CD4-positive, alpha-beta T cell treated with Interleukin-17A for 1 hour (primary cell): ENCODE measurements at places on chromosomes 7 and 10.
A peak's percentile ranks its signal among the peaks of the same experiment; 100 is the strongest.

DNA sequence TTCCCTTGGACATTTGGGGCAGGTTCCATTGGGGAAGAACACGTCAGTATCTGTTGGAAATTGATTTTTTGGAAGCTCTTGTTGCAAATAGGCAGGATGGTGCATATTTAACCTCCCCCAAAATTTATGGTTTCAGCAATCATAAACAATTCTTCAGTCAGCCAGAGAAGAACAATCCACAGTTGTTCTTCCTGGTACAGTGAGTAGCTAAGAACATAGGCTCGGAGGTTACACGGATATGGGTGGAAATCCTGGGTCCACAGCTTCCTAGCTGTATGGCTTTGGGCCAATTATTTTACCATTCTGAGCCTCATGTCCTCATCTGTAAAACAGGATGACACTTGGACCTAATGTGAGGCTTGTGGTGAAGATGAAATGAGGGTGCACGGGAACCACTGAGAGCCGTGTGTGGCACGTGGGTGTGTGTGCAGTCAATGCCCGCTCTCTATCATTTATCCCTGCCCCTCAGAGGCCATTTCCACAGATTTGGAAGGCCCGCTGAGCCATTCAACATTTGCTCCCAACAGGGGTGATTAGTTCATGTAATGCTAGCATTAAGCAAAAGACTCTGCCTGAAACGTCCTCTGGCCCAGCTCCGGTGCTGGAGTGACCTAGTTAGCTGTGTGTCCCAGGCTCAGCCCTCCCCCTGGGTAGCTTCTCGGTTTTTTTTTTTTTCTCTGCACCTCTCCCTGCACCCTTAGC lies 9.7 kb downstream of the CAMK1D start:
- DNase-seq, result no peak

DNA sequence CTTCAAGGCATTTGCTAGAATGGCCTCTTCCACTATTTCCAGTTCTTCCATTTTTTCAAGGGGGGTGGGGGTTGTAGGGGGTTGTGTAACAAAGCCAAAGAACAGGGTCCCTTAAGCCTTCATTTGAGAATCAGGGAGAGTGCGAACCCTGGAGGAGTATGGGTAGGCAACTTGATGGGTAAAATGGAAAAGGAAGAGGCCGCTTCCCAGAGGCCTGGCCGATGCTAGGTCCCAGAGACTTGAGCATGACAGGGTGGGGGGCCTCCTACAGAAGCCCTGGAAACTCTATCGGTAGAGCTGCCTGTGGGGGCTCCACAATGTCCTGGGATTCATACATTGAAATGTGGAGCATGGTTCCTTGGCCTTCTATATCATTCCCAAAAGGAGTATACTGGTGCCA lies 9.1 kb upstream of the HOXA13 start:
- no peak for DNase-seq

GRCh38 chr7:18345641-18346234 lies 149.8 kb upstream of the HDAC9 start:
- peak; percentile 45 for DNase-seq

DNA sequence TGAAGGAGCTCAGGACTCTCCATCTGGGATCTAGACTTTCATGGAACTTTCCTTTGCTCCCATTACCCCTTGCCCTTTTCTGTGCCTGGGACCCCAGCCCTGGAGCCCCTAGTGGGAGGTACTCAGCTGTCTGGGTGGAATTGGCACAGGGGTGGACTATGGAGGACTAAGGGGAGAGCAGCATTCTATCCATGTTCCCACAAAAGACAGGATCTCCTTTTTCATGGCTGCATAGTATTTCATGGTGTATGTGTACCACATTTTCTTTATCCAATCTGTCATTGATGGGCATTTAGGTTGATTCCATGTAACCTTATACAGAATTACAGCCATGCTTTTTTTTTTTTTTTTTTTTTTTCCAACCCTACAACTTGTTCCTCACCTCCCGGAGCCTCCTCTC lies 89.1 kb downstream of the GALNT17 start:
- no peak for DNase-seq

- DNase-seq, result no peak
These were observed 565.5 kb downstream of the PARD3 start for GRCh38 chr10:34249634-34250033.

DNA sequence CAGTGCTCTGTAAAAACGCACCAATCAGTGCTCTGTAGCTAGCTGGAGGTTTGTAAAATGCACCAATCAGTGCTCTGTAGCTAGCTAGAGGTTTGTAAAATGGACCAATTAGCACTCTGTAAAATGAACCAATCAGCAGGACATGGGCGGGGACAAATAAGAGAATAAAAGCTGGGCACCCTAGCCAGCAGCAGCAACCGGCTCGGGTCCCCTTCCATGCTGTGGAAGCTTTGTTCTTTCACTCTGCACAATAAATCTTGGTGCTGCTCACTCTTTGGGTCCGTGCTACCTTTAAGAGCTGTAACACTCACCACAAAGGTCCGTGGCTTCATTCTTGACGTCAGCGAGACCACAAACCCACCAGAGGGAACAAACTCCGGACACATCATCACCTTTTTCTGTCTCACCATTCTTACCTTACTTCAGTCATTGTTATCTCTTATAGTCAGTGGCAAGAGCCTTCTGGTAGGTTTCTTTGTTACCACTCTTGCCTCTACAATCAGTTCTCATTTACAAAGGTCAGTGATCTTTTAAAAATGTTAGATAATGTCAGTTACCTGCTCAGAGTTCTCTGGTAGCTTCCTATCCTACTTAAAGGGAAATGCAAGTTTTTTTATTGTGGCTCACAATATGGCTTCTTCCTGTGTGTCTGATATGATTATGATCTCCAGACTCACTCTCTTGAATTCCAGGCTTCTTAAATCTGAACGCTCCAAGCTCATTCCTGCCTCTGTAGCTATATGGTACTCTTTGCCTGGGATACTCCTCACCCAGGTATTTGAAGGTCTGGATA lies 4.5 kb downstream of the STAM start:
- DNase-seq, result peak; percentile 71
